Stimulated activated CD4-positive, alpha-beta T cell treated with anti-CD3 and anti-CD28 coated beads, TNF-alpha, amount 100 ng/mL, for 4 hours (primary cell): ENCODE measurements at places on chromosomes 16 and 17.

GRCh38 chr16:754656-755055 lies 5.9 kb upstream of the MSLN start:
- no peak for DNase-seq

- no peak for DNase-seq
Measured at GRCh38 chr16:69197573-69197972, 10.6 kb downstream of the SNTB2 start.

- DNase-seq, result no peak
Measured at GRCh38 chr16:49347476-49347875, 26.1 kb upstream of the C16orf78 start.

DNA sequence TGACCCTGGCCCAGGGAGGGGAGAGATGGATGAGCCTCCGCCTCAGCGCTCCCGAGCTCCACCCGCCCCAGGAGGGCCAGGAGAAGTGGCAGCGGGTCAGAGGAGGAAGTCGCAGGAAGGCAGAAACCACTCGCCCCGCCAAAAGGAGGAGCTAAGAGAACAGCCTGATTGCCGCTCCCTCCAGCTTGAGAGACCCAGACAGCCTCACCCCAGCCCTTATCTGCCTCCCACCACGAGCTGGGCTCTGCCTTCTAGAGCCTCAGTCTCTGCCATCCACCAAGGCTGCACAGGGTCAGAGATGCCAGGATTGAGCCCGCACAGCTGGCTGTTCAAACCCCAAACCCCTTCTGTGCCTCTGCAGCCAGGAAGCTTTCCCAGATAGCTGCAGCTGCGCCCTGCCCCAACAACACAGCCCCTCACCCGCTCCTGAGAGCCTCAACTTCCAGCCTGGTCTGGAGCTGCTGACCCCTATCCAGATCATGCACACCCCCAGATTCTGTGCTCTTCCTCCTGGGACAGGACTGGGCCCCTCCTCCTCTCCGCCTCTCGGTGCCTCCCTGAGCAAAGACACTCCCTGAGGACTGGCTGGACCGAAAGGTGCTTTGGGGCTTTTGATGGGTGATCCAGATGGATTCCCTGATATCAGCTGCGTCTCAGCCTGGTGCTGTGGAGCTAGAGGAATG lies 1.0 kb upstream of the ATP2A3 start:
- DNase-seq, result peak; percentile 37

DNA sequence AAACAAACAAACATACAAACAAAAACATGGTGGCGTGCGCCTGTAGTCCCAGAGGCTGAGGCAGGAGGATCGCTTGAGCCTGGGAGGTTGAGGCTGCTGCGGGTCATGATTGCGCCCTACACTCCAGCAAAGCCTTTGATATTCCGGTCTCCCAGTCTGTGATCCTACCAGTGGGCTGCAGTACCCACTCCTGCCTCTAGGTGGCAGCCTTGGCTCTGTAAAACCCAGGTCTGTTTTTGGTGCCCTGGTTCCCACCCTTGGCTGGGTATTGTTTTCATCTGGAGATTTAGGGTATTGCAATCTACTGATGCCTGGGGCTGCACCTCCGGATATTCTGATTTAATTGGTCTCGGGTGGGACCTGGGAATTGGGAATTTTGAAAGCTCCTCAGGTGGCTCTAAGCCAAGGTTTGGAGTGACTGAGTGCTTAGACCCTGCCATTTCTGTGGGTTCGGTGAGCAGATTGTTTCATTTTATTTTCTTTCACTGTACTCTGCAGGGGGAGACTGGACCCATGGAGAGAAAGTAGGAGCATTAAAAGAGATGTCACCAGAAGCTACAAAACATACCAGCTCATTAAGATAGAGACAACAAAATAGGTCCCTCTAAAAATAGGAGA lies 40.5 kb downstream of the MYH3 start:
- DNase-seq, result peak; percentile 38

DNA sequence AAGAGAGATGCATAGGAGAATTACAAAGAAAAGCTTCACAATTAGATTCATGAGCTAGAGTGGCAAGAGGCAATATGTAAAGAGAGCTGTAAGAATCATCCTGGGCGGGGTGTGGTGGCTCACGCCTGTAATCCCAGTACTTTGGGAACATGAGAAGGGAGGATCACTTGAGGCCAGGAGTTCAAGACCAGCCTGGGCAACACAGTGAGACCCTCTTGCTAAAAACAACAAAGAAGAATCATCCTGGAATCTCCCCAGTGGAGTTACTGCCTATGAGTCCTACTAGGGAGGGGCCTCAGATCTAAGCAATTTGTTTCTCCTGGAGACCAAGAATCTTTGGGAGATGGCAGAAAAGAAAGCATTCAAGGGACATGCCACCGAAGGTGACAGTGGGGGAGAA lies 119.1 kb downstream of the HIC1 start:
- no peak for DNase-seq

DNA sequence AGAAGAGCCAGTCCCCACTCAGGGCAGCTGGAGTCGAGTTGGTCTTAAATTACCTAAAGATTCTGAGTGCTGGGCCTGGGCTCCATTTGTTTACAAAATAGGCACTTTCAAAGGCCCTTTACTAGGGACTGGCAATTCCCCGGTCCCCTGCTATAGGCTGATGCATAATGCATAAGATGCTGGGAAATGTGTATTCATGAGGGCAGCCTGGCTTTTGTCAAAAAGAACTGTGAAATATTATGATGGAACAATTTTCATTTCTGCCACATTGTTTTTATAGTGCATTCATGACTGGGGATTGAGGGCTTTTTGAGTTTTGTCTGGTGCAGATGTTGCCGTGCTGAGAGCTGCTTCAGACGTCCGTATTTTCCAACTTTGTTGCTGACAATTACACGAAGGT lies 617.0 kb upstream of the CDH5 start:
- DNase-seq, result no peak

GRCh38 chr17:16443511-16444257 lies 28.3 kb downstream of the TRPV2 start:
- no peak for DNase-seq

DNA sequence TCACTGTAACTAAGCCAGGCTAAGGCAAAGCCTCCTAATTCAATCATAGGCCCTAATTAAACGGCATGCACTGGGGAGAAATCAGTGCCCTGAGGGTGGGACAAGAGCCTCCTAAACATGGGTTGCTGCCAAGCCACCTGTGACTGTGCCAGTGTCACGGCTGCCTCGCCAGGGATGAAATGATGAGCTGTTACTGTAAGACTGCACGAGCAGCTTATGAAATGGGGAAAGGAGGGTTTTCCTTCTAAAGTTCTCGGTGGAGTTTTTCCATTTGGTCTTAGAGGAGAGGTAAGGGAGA lies 12.7 kb downstream of the TMEM11 start:
- DNase-seq, result no peak

DNA sequence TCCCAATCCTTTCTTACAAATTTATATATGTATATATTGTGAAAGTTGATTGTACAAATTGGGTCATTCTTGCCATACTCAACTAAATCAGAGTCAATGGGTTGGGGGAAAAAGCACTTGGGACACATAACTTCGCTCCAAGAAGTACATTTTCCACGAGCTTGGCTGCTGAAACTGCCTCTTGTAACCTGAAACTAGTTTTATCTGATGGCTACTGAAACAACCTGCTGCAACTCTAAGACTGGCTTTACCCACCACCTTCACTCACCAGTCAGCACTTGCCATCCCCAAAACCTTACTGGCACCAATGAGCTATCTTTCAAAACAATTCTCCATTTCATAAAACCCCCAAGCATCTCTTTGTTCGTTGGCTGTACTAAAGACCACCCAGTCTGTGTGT lies 14.5 kb upstream of the MYCBPAP start:
- DNase-seq, result no peak

GRCh38 chr17:50288306-50288705 lies 14.0 kb downstream of the TMEM92 start:
- no peak for DNase-seq

GRCh38 chr17:30964876-30965275 lies 6.0 kb upstream of the RNF135 start:
- DNase-seq, result no peak

GRCh38 chr17:44677136-44677535 lies 12.4 kb downstream of the CCDC43 start:
- DNase-seq, result no peak

DNA sequence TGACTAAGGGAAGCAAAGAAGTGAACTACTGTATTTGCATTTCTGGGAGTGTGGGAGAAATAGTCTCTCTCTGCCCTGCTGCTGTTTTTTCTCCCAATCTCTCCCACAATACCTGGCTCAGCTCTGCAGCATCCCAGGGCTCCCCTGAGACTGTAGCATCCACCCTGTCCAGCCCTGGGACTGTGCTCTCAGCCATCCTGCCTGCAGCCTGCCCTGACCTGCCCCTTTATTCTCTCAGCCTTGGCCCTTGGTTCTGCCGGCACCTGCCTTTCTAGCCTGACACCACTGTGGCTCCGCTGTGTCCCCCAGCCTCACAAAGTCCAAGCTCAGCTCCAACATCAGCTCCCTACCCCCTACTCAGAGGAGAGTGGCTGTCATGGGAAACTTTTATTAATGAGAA lies 1.9 kb downstream of the PDILT start:
- DNase-seq, result no peak

DNA sequence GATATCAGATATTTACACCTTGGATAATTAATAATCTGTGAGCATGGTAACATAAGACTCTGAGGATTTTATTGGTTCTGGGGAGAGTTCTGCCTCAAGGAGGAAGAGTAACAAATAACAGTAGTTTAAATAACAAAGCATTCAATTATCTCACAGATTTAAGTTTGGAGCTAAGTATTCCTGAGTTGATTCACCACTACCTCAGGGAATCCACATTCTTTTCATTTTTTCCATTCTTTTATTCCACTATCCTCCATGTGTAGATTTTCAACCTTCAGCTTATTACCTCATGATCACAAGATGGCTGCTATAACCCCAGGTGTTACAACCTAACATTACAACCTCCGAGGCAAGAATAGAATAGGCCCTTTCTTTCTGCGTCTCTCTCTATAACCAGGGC lies 252.2 kb upstream of the TOX3 start:
- no peak for DNase-seq

- DNase-seq, result no peak
Measured at GRCh38 chr17:77961741-77962140, 3.2 kb downstream of the TNRC6C start.

DNA sequence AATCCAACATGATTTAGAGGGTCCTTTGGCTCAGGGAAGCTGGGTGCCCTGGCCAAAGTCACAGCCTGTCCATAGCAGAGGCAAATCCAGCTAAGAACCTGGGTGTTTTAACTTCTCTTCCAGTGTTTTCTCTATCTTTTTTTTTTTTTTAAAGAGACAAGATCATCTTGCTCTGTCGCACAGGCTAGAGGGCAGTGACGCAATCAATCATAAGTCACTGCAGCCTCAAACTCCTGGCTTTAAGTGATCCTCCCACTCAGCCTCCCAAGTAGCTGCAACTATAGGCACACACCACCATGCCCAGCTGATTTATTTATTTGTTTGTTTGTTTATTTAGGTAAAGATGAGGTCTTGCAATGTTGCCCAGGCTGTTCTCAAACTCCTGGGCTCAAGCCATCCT lies 14.8 kb upstream of the GRIN2A start:
- no peak for DNase-seq

GRCh38 chr17:47840742-47841487 lies at the start of gene SCRN2:
TSS of gene SCRN2 (minus strand) at chr17:47841273. CDS start at chr17:47840843, 430 bp downstream.
- peak; percentile 75 for DNase-seq

- DNase-seq, result no peak
Measured at GRCh38 chr16:67443265-67443664, 12.3 kb downstream of the HSD11B2 start.

DNA sequence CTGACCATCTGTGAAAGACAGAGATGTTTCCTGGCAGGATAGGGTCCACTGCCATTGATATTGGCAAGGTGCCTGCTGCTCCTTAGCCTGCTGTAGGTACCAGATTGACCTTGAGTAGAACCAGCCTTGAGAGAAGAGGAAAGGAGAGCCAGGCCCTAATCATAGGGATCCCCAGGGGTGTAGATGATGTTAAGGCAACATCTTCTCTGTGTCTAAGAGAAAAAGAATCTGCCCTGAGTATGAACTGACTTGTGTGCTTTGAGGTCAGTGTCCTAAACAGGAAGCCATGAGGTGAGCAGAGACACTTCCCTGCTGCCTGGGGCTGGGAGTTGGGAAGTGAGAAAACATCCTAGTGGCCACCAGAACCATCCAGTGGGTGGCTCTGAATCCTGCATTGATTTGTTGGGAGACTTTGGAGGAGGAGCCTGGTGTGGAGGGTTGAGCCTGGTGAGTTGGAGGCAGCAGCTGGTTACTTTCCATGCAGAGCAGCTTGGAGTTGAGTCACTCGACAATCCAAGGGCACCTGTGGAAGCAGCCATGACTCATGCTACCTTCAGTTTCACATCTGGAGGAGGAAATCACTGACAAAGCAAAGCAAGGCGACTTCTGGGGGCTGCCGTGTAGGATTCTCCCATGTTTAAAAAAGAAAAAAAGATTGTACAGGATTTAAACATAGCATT lies 47.8 kb downstream of the BMERB1 start:
- DNase-seq, result peak; percentile 5

- no peak for DNase-seq
Measured at GRCh38 chr17:82334622-82335394, 1.2 kb upstream of the SECTM1 start.

DNA sequence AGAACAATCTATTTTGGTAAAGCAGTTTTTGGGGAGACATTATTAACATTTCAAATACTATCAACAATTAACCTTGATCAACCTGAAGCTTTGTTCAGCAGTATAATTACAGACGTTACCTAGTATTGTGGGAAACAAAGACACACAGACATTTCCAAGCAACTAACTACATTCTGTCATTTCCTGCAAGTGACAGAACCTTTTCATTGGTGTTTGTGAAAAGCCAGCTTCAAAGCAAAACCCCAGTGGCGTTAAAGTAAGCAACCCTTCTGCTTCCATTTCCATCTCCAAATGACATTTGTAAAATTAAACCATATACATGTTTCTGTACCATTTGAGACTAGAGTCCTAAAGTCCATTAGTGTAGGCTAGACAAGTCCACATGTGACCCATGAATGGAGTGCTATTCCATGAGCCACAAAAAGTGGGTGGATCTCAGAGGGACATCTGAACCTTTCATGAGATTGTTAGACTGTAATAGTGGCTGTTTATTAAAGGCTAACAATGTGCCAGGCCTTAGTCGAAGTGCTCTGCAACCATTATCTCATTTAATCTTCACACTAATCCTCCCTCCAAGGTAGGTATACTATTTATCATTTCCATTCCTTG lies 101.2 kb downstream of the SSH2 start:
- DNase-seq, result no peak

DNA sequence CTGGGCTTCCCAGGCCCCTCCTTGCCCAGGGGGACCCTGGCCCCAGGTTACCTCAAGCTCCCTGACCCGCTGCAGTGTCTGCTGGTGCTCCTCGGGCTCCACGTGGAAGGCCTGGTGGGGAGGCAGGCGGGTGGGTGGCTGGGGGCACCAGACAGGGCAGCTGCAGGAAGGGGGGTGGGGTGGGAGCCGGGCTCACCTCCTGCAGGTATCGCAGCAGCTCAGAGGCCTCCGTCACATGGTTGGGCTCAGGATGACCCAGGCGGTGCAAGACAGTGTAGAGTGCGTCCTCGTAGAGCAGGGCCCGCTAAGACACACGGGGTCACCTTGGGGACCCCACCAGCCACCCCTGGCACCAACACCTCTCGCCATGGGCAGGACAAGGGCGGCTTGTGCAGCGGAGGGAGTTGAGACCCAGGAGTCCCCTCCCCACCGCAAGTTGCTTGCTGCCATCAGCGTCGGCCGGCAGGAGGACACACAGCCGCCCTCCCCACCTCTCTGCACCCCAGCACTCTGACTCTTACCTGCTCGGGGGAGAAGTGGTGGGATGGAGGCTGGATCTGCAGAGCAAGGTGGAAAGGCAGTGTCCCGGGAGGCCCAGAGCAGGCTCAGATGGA lies 1.1 kb downstream of the UNC13D start:
- no peak for DNase-seq
